Kidney capillary endothelial cell (primary cell): ENCODE measurements at places on chromosomes 2 and 18.
A peak's percentile ranks its signal among the peaks of the same experiment; 100 is the strongest.

DNA sequence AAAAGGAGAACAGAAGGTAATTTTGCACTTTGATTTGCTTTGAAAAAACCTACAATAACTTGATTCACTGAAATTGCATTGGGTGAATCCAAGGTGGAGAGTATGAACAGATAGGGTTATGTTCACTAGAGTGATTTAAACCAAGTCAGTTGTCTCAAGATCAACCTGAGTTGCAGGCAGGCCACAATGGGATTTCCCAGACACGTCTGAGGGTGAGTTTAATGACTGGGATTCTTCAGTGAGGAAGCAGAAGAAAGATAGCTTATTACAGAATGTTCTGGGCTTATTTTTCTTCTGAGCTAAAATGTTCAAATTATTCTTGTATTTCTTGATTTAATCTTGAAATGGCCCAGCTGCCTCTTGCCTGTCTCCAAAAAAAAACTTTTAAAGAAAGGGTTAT is 20.1 kb downstream of the COL4A4 start:
- no peak for DNase-seq

DNA sequence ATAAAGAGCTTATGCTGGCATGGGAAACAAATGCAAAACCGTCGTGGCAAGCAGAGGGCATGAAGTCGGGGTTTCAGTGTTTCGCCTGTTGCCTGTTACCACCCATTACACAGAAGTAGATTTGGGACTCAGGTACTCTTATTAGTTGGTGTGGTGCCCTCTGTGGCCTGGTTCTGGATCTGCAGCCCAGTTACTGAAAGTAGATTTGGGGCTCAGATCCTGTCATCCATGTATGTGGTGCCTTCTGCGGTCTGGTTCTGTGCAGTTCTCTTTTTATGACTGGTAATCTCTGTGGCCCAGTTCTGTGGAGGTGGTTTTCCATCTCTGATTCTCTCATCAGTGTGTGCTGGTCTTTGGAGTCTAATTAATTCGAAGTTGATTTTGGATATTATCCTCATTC is 45.2 kb downstream of the ADNP2 start:
- no peak for DNase-seq

- DNase-seq: no peak
Measured at GRCh38 chr2:29865512-29865911, 55.9 kb downstream of the ALK start.

- DNase-seq: no peak
Measured at GRCh38 chr2:149991576-149991975, 404.0 kb upstream of the MMADHC start.

GRCh38 chr2:159150280-159150746 is 136.2 kb downstream of the WDSUB1 start:
- DNase-seq: peak; percentile 81

DNA sequence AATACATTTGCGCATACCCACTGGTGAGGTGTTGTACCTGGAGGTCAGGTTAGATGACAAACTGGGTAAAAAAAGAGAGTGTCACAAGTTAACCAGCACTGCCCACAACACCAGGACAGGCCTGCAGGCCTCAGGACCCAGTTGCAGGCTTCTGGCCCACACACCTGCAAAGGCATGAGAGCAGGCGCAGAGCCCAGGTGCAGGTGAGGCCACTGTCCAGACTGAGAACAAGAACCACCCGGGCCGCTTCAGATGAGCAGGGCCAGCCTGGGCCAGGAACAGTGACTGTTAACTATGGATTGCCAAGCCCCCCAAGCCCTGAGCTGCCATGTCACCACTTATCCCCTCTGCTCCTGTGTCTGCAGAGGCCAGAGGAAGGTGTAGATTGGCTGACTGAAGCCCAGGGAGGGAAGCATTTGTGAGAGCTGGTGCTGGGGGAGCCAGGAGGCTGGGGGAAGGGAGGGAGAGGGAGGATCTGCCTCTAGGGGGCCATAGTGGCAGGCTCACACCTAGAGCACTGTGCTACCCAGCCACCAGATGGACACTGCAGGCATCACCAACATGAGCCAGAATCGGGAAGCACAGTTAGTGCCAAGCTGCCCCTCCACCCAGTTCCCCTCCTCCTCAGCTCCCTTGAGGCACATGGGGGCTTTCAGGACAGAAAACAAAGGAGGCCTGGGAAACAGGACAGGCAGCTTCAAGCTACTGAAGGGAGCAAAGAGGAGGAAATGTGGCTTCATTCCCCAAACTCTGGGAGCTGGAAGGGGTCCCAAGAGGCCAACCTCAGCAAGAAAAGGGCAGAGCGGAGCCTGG is 35.4 kb downstream of the SFXN5 start:
- no peak for DNase-seq

DNA sequence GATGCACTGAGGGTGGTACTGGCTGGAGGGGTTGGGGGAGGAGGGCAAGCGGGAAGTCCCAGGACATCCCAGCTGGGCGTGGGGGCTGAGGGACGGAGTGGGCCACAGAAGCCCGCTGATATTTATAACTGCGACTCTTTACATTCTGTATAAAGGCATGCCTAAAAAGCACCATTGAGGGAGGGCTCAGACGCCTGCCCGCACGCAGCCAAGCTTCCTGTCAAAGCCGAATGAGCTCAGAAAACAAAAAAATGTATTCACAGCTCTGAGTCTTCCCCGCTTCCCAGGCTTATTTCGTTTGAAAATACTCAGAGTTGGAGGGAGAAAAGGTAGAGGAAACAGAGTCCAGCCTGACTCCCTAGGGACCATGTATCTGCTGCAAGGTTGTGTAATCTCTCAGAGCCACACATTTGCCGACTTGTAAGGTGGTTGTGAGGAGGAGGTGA is 170.1 kb upstream of the HAAO start:
- DNase-seq: peak; percentile 39

GRCh38 chr2:86073225-86073624 is 32.5 kb downstream of the POLR1A start:
- DNase-seq: no peak

- no peak for DNase-seq
Measured at GRCh38 chr2:45011621-45012602, 2.7 kb upstream of the SIX2 start.

DNA sequence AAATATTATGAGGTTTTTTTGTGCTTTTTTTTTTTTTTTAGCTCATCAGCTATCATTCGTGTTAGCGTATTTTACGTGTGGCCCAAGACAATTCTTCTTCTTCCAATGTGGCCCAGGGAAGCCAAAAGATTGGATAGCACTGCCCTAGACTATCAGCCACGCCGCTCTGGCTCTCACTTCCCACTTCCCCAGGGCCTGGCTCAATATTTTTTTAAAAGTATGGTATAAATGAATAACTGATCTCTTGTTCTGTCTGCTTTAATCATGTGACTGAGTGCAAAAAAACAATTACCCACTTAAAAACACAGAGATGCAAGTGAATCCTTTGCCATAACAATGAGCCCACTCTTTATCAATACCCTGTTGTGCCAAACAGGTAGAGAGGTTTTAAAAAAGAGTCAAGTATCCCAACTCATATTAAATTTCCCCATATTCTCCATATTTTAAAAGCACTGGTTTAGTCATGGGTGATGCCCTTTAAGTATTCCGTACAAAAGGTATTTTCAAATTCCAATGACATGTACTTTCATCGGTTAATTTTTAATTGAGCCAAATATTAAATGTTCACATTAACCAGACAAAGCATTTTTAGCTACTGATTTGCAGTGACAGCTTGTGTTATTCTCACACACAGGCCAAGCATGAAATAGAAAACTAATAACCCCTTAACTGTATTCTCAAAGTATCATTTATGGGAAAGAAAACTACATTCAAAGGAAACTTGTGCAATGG is 12.6 kb downstream of the BCL2 start:
- DNase-seq: no peak

DNA sequence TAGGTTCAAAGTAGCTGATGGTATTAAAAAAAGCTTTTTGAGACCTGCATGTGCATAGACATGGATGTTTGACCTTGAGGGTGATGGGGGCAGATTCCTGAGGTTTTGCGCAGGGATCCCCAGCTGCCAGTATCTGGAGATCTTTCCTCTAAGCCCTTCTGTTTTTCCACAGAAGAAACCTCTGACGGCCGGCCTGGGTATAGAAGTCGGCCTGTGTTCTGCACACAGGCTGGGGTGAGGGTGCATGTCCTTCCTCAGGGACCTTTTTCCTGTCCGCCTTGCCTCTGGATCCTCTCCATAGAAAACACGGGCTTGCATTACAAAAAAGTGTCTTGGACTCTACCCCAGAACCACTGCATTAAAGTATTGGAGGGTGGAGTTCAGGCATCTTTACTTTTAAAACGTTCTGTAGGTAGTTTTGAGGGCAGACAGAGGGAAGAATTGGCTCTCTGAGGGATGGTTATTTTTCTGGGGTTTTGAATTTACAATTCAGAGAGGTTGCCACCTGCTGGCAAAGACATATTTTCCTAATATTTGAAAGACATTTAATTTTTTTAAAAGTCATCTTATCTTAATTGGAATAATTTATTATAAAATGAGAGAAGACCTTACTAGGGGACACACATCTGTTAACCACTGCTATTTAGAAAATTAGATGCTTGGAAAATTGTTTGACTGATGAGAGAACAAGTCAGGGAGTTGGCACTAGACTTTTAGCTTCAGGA is 350.6 kb downstream of the DCDC2C start:
- DNase-seq: peak; percentile 13

- no peak for DNase-seq
Measured at GRCh38 chr2:26514045-26514444, 36.1 kb upstream of the OTOF start.

- no peak for DNase-seq
Measured at GRCh38 chr18:44051026-44051425, 629.7 kb upstream of the SETBP1 start.

DNA sequence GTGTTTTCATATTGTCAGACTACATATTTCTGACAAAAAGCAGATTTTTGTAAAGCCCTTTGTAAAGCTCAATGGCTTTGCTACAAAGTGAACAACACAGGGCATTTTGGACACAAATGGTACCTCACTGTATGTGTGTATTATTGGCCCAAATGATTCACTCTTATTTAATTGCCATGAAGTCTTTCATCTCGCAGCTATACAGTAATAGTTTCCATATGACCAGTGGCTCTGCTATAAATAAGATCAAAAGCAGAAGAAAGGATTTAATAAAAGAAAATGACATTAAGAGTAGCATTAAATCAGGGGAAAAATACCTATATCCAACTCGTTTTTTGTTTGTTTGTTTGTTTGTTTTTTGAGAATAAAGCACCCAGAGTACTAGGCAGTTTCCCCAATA is 284.0 kb upstream of the CCDC68 start:
- no peak for DNase-seq

DNA sequence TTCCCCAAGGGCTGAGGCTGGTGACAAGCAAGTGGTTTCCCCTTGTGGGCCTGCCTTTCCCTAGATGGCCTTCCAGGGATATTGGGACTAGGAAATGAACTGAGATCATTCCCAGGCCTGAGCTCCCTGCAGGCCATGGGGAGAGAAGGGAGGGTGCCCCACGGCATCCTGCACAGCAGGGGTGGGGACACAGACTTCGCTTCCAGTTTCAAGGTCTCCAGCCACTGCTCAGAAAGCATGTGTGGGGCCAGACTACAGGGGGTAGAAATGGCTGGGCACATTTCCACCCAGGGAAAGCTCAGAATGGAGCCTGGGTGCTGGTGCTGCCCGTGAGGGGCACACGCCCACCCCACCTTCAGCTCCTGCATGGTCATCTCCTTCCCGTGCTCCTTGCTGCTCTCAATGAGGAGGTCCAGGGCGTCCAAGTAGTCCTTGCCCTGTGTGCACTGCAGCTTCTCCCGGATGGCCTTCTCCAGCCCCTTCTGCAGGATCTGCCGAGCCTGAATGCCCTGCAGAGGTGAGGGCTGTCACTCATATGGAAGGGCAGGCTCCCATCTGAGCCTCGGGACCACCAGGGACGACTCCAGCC is 13.2 kb downstream of the CYP26B1 start:
- DNase-seq: no peak

DNA sequence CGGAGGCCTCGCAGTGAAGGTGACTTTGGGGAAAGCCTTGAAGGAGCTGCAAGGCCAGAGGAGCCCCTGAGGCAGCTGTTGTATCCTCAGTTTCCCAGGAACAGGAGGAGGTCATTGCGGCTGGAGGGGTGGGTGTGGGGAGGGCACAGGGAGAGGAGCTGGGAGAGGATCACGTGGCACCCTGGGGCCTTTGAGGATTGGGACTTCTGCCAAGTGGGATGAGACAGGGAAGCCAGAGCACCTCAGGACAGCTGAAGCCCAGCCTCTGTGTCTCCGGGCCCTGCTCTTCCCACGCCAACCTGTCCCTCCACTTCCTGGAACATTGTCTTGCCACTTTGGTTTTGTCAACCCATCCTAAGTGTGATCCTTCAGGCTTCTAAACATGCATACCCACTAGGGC is 19.4 kb upstream of the RRM2 start:
- DNase-seq: no peak

- DNase-seq: no peak
Measured at GRCh38 chr2:230494980-230495379, 79.0 kb downstream of the SP100 start.

DNA sequence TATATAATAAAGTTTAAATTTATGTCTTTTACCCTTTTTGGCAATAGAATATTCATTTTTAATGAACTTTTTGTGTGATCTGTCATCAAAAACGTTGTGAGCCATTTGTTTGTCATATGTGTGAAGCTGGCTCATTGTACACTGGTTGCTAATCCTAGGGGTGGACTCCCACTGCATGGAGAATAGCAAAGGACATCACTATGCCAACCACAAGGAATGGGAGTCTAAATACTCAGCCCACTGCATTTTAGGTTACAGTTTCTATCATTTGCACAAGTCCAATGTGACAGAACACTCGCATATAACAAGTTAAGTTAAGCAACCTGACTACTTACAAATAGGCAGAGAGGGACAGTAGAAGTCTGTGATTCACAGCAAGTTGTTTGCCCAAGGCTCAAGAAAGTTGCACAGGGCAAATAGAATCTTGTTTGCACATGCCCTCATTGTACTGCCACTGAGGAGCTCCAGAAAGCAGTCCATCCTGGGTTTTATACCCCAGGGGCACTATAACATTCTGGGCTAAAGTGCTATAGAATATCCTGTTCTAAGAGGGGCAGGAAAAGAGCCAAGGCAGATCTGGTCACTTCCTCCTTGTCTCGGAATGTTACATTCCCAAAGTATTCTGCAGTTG is 545.9 kb upstream of the GCFC2 start:
- DNase-seq: no peak

- DNase-seq: no peak
Measured at GRCh38 chr18:35514283-35514682, 16.5 kb upstream of the INO80C start.

- no peak for DNase-seq
Measured at GRCh38 chr2:175957845-175958244, 44.2 kb downstream of the LNPK start.
